ENCODE measurements at places on chromosomes 1 and 21. TPM values are rescaled to one million over a fixed set of nuclear protein-coding genes. Genes with fewer than 3 reads are reported as not detected.
A peak's percentile ranks its signal among the peaks of the same experiment; 100 is the strongest.

DNA sequence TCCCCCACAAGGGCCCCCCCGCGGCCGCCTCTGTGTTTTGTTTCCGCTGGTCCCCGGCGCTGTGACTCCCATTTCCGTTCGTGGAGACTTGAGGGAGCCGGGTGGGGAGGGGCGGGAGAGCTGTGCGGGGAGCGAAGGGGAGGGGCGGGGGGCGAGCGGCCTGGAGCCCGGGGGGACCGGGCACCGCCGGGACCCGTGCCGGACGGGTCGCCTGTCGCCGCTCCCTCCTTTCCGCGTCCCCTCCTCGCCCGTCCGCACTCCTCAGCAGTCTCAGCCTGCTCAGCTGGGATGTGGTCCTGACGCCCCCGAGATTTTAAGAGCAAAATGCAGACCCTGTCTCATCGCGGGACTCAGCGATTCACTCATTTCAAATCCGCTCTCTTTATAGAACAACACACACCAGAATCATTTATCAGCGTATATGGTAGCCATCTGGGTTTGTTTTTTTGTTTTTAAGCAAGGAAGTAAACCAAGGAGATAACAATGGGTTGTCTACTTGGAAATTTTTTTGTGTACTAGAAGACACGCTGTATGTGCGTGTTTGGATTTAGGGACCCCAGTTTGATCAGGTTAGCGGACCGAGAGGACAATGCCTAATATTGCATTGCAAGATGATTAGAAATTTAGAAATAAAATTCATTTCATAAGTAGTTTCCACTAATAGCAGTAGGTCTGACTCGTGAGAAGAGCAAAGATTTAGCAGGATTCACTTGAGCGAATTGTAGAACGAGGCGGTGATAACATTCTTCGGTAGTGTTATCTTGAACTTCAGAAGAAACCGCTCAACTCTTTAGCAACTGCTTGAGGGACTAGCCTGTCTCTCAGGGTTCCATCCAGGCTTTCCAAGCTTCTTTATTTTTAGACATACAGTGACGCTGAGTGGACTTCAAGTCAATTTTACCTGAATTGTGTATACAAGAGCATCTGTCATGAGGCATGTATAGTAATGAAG lies 1.1 kb downstream of the GABPA start:
- DNase-seq = peak; percentile 90
- peak overlapping the region; percentile 99 for H3K4me3 ChIP-seq
- H3K4me1 ChIP-seq = peaks cover 30% of the 10 kb centered on the region
- H3K36me3 ChIP-seq = no peaks in the 10 kb centered on the region

- H3K36me3 ChIP-seq = no peaks in the 10 kb centered on the region
- H3K4me1 ChIP-seq = no peaks in the 10 kb centered on the region
- H3K27me3 ChIP-seq = no peaks in the 10 kb centered on the region
- H3K4me3 ChIP-seq = no peak overlapping the region
- DNase-seq = no peak
- no peak overlapping the region for H3K27ac ChIP-seq
These were observed 776 bp upstream of the SLAMF7 start for GRCh38 chr1:160738271-160738670.

SYPL2 gene
- 0.13 TPM for total RNA-seq

OR10Z1 gene
- not detected for total RNA-seq

DNA sequence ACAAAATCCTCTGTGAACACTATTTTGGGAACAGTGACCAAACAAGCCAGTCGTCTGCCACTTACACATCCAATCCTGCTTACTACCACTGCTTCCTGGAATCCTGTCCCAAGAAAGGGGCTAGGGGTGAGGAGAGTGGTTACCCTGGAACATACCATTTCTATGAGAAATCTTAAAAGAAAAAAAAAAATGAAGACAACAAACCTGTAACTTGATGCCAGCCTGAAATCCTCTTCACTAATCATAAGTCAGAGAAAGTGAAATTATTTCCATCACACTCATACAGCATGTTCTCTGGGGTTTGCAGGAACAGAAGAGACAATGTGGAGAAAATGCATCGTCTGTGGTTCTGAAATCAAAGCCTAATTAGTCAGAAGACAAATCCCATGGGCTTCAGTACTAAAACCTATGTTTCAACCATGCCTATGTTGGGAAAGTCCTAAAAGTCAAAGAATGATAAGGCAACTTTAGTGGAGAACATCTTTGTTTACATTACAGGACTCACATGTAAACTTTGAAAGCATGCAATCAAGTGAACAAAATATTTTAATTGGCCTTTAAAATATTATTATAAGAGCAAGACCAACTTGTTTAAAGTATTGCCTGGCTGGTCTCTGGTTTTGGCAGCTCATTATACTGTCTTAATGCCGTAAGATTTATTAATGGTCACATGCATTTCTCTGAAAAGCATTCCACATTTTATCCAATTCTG lies 220.7 kb downstream of the LTN1 start:
- H3K36me3 ChIP-seq = no peaks in the 10 kb centered on the region
- peak overlapping the region; percentile 71 for H3K27ac ChIP-seq
- DNase-seq = peak; percentile 85
- peaks cover 52% of the 10 kb centered on the region for H3K4me1 ChIP-seq
- H3K4me3 ChIP-seq = peak overlapping the region; percentile 3

- DNase-seq = no peak
- no peaks in the 10 kb centered on the region for H3K27me3 ChIP-seq
- no peaks in the 10 kb centered on the region for H3K36me3 ChIP-seq
- no peak within 1 kb of the TSS for H3K4me3 ChIP-seq
- peaks cover 15% of the 10 kb centered on the region for H3K4me1 ChIP-seq
These were observed at the start of gene CD101 for GRCh38 chr1:117001254-117001927. TSS of gene CD101 (plus strand) at chr1:117001760. CDS start at chr1:117001818, 58 bp downstream.

DNA sequence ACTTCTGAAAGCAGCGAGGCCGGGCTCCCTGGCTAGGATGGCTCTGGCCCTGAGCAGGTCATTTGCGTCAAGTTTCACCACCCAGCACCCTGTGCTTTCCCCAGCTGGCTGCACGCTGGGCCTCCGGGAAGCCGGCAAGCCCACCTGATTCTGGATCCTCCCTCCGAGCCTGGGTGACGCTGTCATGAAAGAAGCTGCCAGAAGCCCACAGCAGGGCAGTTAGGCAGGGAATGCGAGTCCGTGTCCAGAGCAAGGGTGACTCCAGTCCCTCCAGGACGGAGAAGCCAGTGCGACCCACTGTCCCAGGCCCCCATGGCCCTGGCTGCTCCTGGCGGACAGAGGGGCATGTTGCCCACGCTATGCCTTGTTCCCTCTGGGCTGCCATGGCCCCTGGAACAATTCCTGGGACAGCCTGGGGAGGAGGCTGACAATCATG lies 44.4 kb upstream of the PCBP3 start:
- H3K4me3 ChIP-seq = no peak overlapping the region
- no peak for DNase-seq
- H3K4me1 ChIP-seq = no peaks in the 10 kb centered on the region
- H3K36me3 ChIP-seq = no peaks in the 10 kb centered on the region
- peaks cover 5% of the 10 kb centered on the region for H3K27me3 ChIP-seq
- no peak overlapping the region for H3K27ac ChIP-seq

GRCh38 chr21:25572861-25573310 lies 34.4 kb downstream of the MRPL39 start:
- no peak overlapping the region for H3K4me3 ChIP-seq
- peaks cover 3% of the 10 kb centered on the region for H3K36me3 ChIP-seq
- no peak for DNase-seq
- H3K27ac ChIP-seq = 0 out of 2 replicates have a peak overlapping the region, but pooled peaks have one; percentile 73
- no peaks in the 10 kb centered on the region for H3K27me3 ChIP-seq

OR2L3 gene
- not detected for total RNA-seq

- no peak for DNase-seq
- H3K4me3 ChIP-seq = peak overlapping the region; percentile 79
- peaks cover 15% of the 10 kb centered on the region for H3K4me1 ChIP-seq
- H3K27ac ChIP-seq = no peak overlapping the region
- H3K36me3 ChIP-seq = no peaks in the 10 kb centered on the region
These were observed 877 bp upstream of the SLX9 start for GRCh38 chr21:44938772-44939531.

DNA sequence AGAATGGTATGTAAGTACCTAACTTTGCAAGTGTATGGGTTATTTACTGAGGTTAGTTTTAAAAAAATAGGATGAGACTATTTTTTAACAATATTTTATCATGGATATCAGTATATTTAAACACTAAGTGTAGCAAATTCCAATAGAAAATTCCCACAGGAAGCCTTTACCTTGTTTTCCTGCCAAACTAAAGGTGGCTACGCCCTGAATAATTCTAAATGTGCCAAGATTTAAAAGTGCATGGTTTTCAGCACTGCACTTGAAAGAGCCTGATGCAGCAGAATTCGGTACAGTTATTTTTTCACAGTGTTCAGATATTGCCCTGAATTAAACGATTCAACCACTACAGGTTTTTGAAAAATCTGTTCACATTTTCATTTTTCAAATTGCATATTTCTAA lies 1622.8 kb upstream of the B3GALT2 start:
- H3K4me1 ChIP-seq = no peaks in the 10 kb centered on the region
- no peaks in the 10 kb centered on the region for H3K27me3 ChIP-seq
- no peaks in the 10 kb centered on the region for H3K36me3 ChIP-seq
- no peak overlapping the region for H3K27ac ChIP-seq
- DNase-seq = no peak
- no peak overlapping the region for H3K4me3 ChIP-seq

- H3K27me3 ChIP-seq = no peaks in the 10 kb centered on the region
- peak; percentile 15 for DNase-seq
- H3K4me3 ChIP-seq = no peak overlapping the region
- H3K27ac ChIP-seq = no peak overlapping the region
- no peaks in the 10 kb centered on the region for H3K36me3 ChIP-seq
These were observed 548.2 kb upstream of the ADGRL4 start for GRCh38 chr1:79554688-79555087.

DNA sequence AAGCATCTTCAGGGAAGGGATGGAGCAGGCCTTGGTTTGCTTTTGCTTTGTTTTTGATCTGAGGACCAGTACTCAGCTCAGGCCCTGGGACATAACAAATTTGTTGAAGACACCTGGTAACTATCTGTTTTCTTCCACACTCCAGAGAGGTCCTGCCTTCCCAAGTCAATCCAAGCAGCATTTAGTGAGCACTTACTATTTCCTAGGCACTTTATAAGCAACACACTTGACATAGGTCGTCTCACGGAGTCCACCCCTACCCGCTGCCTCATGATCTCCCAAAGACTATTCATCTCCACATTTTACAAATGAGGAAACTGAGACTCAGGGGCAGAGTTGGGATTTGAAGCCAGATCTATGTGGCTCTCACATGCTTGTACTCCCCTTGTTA lies 14.4 kb upstream of the EPHA2 start:
- H3K4me3 ChIP-seq = no peak overlapping the region
- H3K27me3 ChIP-seq = no peaks in the 10 kb centered on the region
- no peaks in the 10 kb centered on the region for H3K36me3 ChIP-seq
- H3K4me1 ChIP-seq = peaks cover 25% of the 10 kb centered on the region
- DNase-seq = no peak

DIO1 gene
- total RNA-seq = not detected

TESK2 gene
- total RNA-seq = 1.3 TPM

DNA sequence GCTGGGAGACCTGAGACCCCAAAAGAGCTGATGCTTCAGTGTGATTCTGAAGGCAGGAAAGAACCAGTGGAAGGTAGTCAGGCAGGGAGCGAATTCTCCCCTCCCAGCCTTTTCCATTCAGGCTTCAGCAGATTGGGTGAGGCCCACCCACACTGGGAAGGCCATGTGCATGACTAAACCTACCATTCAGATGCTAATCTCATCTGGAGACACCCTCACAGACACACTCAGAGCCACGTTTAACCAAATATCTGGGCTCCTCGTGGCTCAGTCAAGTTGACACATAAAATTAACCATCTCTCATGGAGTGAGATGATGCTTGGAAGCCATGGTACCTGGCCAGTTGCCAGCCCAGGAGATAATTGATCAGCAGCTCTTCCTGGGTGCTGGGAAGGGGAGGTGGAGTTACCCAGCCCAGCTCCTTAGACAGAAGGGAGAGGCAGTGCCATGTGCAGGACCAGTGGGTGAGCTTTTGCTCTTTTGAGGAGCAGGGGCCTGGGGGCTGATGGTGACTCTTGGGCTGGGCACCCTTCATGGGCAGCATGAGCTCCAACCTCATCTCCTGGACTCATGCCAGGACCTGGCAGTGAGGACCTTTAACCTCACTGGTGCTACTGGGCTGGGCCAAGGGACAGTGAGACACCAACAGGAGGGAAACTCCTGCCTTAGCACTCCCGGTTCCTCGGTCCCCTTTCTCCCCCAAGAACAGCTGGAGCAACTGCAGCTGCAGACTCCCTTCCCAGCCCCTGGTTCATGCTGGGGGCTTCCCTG lies 89.0 kb upstream of the ACTL8 start:
- no peaks in the 10 kb centered on the region for H3K4me1 ChIP-seq
- H3K27ac ChIP-seq = no peak overlapping the region
- DNase-seq = peak; percentile 60
- H3K4me3 ChIP-seq = no peak overlapping the region

DNA sequence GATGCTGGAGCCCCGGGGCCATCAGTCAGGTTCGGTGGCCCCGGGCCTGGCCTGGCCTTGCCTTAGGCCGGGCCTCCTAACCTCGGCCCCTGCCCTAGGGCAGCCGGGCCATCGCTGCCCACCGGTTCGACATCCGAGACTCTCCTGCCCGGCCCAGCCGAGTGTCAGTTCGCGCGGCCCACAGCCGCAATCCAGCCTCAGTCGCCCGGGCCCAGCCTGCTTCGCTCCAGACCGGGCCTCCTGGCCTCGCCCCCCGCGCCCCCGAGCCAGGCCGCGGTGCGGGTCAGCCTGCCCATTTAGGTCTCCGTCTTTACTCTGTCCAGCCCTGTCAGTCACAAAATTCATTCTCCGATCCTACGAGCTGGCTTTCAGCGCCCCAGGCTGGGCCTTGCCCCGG lies 777 bp downstream of the LRRC41 start:
- H3K27me3 ChIP-seq = no peaks in the 10 kb centered on the region
- peaks cover 5% of the 10 kb centered on the region for H3K36me3 ChIP-seq
- peaks cover 23% of the 10 kb centered on the region for H3K4me1 ChIP-seq

DNA sequence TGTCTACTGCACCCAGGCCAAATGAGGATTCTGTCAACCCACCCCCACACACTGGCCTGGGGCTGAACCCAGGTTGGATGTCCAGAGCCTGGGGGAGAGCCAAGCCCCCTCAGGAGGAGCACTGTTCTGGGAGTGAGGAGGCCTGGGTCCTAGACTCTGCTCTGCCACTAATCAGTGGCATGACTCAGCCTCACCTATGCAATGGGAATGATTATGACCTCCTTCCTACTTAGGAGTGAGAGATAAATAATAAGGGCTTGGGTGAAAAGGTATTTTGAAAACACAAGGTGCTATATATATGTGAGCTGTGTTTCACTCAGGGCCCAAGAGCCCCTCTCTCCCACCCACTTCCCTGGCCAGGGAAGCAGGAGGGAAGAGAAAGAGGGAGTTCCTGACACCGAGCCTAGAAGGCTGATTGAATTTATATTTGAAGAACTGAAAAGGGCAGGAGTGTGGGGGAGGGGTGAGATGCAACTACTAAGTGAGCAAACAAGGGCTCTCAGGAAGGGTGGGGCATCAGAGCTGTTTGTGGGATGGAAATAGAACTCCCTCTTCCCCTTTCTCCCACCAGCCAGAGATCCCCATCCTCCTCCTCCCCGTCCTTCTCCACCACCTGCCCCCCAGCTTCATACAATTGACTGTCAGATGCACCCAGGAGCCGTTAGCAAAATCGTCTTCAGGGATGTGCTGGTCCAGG lies 8.2 kb downstream of the IGSF9 start:
- no peaks in the 10 kb centered on the region for H3K36me3 ChIP-seq
- H3K4me3 ChIP-seq = no peak overlapping the region
- H3K27me3 ChIP-seq = no peaks in the 10 kb centered on the region
- DNase-seq = no peak

ESPN gene
- not detected for total RNA-seq

GRCh38 chr21:42218836-42219605 lies at the start of gene ABCG1:
TSS of gene ABCG1 (plus strand) at chr21:42219140. CDS start at chr21:42219263, 123 bp downstream.
- DNase-seq = peak; percentile 20
- H3K4me1 ChIP-seq = no peaks in the 10 kb centered on the region
- peak within 1 kb of the TSS; percentile 51 for H3K4me3 ChIP-seq
- no peak within 1 kb of the TSS for H3K27ac ChIP-seq

- peak; percentile 73 for DNase-seq
- peaks cover 11% of the 10 kb centered on the region for H3K4me1 ChIP-seq
- no peaks in the 10 kb centered on the region for H3K36me3 ChIP-seq
- no peak overlapping the region for H3K4me3 ChIP-seq
- no peaks in the 10 kb centered on the region for H3K27me3 ChIP-seq
These were observed 346.7 kb upstream of the ADGRL4 start for GRCh38 chr1:79353224-79353623.

All from GM23248 (cell line).